ENCODE measurements at places on chromosomes 6 and 20.
A peak's percentile ranks its signal among the peaks of the same experiment; 100 is the strongest.

GRCh38 chr20:41171736-41172295 lies 34.5 kb downstream of the PLCG1 start:
- no peak for DNase-seq

- DNase-seq: peak; percentile 58
These were observed at the start of gene TRIM40 for GRCh38 chr6:30135757-30136156. TSS of gene TRIM40 (plus strand) at chr6:30136140. CDS start at chr6:30137037, 897 bp downstream.

DNA sequence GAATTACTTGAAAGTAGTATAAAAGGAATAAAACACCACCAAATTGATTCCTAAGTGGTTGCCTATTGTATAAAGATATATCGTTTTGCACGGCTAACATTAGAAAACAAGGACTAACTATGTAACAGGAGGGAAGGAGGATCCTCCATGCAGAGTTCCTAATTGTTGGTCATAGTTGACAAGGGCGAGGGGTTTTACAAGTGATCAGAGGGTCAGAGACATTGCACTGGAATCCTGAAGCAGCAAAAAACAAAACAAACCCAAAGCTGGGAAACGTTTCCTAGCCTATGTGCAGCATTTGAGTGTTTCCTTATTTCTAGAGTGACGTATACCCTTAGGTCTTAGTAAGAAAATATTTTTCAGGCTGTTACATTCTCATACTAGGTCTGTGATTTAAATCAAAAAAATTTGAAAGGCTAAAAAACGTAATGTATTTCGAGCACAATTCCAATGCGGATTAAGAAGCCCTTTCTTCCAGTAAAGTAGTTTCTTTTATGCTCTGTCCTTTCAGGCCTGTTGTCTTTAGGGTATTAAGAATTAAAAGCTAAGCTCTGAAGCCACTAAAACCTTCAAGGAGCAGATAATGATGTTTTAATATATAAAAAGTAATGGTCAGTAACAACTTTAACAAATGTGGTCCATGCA lies 373.8 kb upstream of the MMS22L start:
- DNase-seq: no peak

- DNase-seq: no peak
These were observed 59.3 kb upstream of the SCAF8 start for GRCh38 chr6:154673919-154674318.

DNA sequence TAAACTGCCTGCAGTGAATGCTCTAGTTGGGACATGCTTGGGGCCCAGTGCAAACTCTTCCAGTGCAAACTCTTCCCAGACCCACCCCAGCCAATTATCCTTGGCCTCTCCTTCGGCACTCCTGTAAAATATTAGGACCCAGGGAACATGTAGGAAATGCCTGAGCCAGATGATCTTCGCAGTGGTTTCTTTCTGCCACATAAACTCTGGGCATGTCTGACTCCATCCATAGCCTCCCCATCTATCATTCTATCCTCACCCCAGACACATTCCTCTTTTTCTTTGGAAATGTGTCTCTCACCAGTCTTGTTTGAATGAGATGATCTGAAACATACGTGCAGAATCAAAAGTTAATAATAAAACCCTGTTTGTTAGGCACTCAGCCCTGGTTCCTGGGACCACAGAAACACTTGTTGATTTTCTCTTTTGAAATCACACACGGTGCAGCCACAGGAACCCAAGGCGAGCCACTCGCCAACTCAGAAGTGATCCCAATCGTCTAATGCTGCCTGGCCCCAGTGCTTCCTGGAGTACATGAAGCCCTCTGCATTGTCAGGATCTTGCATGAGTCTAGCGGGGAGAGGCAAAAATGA lies 108.9 kb upstream of the CST7 start:
- no peak for DNase-seq

- DNase-seq: no peak
These were observed 45.3 kb upstream of the TRDN start for GRCh38 chr6:123681957-123682462.

DNA sequence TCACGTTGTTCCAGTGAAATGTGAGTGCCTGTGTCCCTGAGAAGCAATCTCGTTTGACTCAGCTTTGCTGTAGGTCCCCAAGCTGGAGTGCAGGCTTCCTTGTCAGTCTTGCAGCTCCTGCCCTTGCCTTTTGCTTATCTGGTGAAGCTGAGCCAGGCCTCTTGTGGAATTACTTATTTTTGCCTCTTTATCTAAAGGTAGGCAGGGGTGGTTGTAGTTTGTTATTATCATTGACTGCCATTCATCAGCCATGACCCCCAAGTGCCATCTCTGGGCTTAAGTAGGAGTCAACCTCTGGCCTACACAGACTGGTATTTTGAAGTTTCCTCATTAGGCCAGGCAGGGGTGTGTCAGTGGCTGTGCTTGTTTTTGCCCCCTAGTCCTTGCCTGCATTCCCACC lies 2.1 kb downstream of the TMEM14B start:
- no peak for DNase-seq

DNA sequence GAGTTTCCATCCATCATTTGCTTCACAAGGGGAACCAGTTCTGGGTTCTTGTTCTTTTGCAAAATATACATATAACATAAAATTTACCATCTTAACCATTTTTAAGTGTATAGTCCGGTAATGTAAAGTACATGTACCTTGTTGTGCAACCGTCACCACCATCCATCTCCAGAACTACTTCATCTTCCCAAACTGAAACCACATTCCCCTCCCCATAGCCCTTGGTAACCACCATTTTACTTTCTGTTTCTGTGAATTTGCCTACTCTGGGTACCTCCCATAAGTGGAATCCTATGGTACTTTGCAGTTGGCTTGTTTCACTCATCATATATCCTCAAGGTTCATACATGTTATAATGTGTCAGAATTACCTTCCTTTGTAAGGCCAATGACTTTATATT lies 70.3 kb upstream of the DSP start:
- no peak for DNase-seq

DNA sequence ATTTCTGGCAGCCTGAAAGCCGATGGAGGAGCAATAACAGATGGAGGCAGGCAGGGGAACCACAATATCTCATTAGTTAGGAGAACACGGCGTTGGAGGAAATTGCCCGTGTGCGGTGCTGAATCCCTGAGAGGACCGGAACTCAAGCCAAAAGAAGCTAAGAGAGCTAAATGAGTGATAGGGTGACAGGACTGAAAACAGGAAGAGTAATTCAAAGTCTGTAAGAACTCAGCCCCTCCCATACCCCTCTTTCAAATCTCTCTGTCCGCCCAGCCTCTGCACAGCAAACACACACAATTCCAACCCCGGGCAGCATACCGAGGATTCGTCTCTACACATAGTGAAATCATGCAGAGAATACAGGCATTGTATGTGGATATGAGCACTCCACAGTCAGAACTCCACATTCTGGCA lies 2.6 kb upstream of the IPCEF1 start:
- DNase-seq: no peak

- no peak for DNase-seq
These were observed 12.1 kb upstream of the EYS start for GRCh38 chr6:65719101-65719500.

DNA sequence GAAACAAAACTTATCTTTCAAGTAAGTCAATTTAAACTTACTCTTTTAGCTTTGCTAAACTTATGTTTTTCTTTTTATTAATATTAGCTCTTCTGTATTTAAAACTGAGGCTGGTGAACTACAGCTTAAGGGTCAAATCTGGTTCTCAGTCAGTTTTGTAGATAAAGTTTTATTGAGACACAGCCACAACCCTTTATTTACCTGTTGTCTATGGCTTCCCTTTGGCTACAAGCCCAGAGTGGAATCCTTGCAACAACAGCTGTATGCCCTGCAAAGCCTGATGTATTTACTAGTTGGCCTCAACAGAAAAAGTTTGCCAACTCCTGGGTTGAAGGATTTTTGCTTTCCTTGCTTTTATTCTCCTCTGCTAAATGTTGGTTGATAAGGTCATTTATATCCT lies 491.4 kb upstream of the RNF217 start:
- DNase-seq: no peak

DNA sequence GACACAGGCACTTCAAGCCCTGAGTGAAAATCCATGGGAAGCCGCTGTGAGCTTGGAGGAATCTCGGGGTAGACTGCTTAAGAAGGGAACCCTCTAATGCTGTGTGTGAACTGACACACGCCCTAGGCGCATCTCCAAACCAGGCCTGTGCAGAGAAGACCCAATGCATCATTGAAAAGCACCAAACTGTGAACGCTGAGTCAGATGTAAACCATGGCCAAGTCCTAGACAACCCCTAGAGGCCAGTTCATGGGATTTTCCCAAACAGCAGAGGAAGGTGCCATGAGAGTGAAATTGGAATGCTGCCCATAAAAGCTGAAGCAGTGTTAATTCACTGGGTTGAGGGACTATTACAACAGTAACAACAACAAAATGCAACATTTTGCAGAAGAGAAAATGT lies 296.5 kb downstream of the SMOC2 start:
- DNase-seq: no peak

DNA sequence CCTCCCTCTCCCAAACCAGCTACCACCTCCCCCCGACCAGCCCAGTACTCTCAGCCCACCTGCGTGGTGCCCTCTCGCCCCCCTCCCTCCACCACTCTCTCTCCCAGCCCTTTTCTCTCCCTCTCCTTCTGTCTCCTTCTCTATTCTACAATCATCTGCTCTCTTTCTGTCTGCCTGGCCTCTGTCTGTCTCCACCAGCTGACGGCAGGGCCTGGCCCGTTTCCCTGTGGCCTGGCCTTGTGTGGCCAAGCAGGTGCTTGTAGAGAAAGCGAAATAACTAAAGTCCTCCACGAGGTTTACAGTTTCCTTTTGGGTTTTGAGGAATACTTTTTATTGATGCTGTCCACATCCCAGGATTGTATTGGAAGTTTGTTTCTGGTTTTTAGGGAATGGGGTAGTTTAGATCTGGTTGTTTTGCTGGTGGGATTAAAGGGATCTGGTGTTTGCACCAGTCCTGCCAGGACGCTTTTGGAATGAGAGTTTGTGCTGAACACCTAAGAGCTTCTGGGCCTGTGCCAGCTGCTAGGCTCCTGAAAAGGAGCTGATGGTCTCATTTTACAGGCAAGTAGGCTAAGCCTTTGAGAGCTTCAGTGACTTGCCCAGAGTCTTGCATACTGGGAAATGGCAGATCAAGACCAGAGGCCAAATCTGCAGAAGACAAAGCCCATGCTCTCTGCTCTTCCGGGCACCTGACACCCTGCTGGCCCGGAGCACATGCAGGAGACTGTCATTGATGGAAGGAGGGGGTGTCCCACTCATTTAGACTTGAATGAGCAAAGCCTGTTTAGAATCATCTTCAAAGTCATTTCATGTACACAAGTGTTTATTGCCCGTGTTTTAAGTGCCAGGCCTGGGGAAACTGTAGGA lies 161.7 kb downstream of the SYCP2 start:
- no peak for DNase-seq

DNA sequence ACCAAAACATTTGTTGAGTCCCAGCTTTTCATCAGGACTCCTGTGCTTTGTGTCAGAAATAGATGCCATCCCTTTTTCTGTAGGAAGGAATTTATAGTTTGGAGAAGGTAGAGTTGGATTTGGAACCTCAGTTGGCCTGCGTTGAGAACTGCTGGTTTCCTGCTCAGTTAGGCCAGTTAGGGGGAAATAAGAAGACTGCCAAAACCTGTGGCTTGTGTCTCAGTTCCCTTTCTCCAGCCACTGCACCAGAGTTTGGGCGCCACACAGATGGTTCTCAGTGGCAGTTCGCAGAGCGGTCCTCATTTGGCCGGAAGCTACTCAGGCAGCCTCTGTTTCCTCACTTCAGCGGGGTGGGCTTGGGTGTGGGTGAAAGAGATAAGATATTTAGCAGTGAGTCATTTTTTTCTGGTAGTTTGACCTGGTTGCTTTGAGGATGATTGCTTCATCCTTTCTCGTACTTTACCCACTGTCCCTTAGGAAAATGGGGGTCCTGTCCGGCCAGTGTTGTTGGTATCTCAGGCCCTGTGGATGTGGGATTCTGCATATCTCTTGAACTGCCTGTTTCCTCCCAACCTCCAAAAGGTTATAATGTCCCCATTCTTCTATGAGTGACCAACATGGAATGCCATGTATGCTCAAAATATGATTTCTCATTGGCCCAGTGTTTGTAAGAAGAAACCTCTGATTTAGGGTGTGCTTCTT lies 53.7 kb downstream of the JARID2 start:
- peak; percentile 48 for DNase-seq

- DNase-seq: no peak
These were observed 189.1 kb downstream of the DTNBP1 start for GRCh38 chr6:15473741-15474161.

DNA sequence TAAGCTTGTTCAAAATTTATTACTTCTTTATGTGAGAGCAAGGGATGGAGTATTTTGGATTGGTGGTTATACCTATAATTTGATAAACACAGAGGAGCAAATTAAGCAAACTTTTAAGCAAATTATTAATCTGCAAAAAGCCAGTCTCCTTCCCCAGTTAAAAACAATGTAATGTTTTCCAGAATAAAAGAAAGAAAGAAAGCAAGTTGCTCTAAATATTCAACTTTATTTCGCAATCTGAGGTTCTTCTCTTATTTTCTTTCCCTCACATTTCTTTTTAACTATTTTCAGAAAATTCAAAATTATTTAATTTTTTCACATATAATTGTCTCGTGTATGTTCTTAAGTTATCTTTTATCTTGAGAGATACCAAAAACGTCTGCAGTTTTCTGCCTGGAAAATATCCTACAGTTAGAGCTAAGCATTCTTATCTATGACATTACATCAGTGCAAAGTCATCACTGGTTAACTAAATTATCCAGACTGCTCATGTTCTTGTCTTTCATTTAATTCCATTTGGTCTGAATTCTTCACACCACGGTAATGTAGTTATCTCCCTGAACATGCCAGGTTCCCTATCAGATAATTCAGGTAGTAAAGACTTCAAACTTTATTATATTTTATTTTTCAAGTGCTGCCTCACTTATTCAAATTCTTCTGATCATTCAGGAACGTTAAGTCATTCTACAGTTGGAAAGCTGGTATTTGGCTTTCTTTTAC lies 3.3 kb upstream of the CNKSR3 start:
- DNase-seq: no peak
